ENCODE measurements at places on chromosomes 1 and 21. TPM values are rescaled to one million over a fixed set of nuclear protein-coding genes. Genes with fewer than 3 reads are reported as not detected.

CLCA1 gene
- 0.06 TPM for total RNA-seq

NBPF6 gene
- total RNA-seq: not detected

DCDC2B gene
- 0.28 TPM for total RNA-seq

NUF2 gene
- 13.2 TPM for total RNA-seq
